ENCODE measurements at places on chromosomes 16 and 17. TPM values are rescaled to one million over a fixed set of nuclear protein-coding genes. Genes with fewer than 3 reads are reported as not detected.

DNA sequence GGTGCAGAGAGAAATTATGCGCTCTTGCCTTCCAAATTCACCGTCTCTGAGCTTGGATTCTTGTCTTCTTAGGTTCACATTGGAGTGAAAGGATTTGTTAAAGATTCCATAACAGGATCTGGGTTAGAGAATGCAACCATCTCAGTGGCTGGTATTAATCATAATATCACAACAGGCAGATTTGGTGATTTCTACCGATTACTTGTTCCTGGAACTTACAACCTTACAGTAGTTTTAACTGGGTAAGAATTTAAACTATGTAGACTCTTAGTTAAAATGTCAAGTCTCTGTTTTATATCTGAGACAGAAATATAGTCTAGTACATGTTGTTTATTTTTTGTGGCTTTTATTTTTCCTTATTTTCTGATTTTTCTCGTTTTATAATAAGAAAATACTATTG, 42.9 kb downstream of the CPD start:
- DNase-seq: no peak
- H3K27ac ChIP-seq: peak overlapping the region; percentile 13
- H3K27me3 ChIP-seq: no peaks in the 10 kb centered on the region
- peaks cover 12% of the 10 kb centered on the region for H3K36me3 ChIP-seq

DNA sequence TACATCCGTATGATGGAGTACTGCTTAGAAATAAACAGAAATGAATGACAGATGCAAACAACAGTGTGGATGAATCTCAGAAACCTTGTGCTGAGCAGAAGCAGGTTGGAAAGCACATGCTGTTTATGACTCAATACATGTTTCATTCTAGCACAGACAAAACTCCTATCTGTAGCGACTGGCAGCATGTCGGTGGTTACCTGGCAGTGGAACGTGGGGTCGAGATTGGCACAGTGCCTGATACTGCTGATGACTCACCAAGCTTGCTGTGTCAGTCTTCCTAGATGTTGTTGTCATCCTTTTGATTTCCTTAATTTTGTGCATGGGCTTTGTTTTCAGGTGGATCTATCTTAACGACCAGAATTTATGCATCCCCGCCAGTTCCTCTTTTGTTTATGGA, 62.1 kb downstream of the GAN start:
- H3K27me3 ChIP-seq: no peaks in the 10 kb centered on the region
- peaks cover 25% of the 10 kb centered on the region for H3K36me3 ChIP-seq
- H3K4me3 ChIP-seq: no peak overlapping the region
- DNase-seq: no peak
- no peaks in the 10 kb centered on the region for H3K4me1 ChIP-seq

DNA sequence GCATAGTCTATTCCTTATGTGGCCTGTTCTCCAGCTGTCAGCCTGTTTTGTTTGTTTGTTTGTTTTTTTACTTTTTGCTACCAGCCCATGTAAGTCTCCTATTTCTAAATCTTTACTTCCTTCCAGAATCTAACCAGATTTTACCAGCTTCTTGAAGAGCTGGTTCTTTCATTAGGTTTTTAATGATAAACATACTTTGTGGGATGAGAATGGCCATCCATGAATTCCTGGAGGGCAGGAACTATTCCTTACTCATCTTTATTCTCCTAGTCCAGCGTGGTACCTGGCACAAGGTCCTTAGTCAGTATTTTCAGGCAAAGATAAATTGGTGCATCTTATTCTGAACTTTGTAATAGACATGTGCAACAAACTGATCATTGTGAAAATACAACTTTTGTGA, 17.3 kb downstream of the RSPRY1 start:
- peaks cover 21% of the 10 kb centered on the region for H3K36me3 ChIP-seq
- H3K4me1 ChIP-seq: no peaks in the 10 kb centered on the region
- no peaks in the 10 kb centered on the region for H3K27me3 ChIP-seq
- H3K27ac ChIP-seq: no peak overlapping the region

Gene CFAP97D1
- total RNA-seq: not detected

DNA sequence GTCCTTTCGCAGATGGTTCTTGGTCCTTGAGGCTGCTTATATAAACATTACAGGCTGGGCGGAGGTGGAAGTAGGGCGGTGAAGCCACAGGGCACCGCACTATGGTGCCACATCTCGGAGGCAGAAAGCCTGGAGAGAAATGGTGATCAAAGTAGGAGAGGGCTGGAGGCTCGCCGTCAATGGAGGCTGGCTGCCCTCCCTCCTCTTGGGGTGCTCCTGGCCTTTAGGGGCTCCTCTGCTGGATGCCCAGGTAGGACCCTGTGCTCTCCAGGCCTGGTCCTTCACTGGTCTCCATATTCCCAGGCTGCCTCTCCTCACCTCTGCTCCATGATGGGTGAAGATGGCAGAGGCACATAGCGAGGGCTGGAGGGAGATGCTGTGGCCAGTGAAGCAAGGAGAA, 2.1 kb upstream of the TLCD2 start:
- DNase-seq: no peak
- H3K36me3 ChIP-seq: peaks cover 22% of the 10 kb centered on the region
- peak overlapping the region; percentile 25 for H3K27ac ChIP-seq
- peaks cover 44% of the 10 kb centered on the region for H3K4me1 ChIP-seq
- no peaks in the 10 kb centered on the region for H3K27me3 ChIP-seq
- peak overlapping the region; percentile 99 for H3K4me3 ChIP-seq

Gene SLC9A5
- total RNA-seq: 13.5 TPM

Measured in ascending aorta (tissue), 2 donors.